ENCODE measurements at places on chromosomes 12 and 14.

DNA sequence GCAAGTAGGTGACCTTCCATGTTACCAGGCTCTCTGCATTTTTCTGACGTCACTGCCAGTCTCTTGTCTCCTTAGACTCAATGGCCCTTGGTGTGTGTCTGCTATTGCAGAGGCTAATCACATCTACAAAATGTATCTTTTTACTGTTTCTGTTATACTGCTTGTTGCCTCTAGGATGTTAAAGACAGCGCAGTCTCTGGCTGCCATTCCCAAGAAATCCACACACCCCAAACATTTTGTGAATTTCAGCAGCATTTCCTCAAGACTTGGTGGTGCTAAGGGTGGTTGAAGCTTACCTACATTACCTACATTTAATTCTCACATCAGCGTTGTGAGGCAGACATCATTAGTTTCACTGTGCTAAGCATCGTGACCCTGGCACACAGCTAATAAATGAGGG lies 87.2 kb downstream of the C12orf75 start:
- no peak for DNase-seq

DNA sequence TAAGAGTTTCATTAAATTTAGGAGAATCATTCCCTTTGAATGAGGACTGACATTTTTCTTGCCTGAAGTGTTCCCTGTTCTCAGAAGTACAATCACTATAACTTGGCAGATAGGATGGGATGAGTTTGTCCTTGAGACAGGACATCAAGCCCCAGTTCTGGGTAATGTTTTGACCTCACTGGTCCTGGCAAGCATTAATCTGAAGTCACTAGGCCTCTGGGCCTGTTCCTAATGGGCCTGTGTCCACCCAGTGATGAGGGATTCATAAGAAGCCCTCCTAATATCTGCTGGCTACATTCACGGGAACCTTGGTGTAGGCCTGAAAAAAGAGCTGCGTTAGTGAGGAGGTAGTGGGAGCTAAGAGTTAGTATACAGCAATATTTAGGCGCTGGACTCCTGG lies 37.2 kb downstream of the NINJ2 start:
- DNase-seq, result no peak

DNA sequence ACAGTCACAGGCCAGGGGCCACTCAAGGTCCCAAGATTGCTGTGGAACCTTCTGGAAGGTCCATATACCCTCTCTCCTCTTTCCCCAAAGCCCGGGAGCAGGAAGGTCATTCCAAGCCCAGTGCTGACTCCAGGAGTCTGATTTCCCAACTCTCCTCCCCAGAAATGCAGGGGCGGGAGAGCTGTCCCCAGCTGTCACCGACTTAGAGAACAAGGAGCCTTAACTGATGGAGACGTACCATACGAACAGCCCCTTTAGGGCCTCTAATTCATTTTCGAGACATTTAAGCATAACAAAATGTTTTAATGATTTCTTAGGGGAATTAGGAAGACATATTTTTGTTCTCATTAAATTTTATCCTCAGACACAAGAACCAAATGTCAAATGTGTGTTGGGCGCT lies 99.2 kb downstream of the PHETA1 start:
- no peak for DNase-seq

- no peak for DNase-seq
These were observed 12.4 kb downstream of the MTERF2 start for GRCh38 chr12:106974511-106974910.

DNA sequence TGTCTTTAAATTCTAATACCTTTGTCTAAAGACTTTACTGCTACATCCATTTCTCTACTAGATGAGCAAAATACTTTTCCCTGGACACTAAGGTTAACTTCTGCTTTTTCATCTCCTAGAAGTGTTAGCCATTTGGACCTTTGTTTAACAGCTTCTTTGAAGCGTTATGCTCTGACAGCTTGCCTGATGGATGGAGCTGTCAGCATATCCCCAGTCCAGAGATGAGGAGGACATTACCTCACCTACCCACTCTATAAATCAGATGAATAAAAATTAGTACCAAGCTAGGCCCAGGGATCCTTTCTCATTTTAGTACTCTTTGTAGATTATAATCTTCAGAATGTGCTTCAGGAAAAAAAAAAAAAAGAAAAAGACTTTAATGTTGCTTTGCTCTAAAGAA lies 222.7 kb downstream of the PELI2 start:
- no peak for DNase-seq

DNA sequence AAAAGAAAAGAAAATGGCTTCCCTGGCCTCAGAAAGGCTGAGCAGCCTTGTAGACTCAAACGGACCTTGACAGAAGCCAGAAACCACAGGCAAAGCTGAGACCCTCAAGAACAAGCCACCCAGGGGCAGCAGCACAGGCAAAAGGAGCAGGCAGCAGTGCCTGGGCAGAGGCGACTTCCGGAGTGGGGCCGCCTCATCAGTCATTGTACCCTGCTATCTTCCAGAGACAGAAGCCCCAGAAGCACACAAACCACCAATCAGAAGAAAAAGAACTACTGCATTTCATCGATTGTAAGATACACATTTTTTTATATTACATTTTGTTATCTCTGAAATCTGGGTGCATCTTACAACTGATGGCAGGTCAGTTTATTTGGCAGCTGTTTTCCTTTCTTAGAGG lies 58.2 kb upstream of the ZFP36L1 start:
- DNase-seq, result no peak

DNA sequence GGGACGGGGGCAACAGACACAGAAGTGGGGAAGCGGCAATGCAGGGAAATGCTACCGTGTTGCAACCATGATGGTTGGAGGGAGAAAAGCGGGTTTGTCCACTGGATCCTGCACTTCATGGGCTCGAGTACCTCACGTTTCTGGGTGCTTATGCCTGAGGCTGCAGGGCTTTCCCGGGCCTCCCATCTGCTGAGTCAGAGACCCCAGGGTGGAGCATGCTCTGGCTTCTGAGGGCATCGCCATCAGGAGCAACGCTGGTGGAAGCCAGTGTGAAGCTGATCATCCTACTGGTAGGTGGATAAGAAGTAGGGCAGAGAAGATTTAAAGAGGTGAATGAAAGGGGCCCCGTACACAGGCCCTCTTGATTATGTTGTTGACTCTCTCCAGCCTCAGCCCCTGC lies 5.0 kb upstream of the ADGRD1 start:
- no peak for DNase-seq

DNA sequence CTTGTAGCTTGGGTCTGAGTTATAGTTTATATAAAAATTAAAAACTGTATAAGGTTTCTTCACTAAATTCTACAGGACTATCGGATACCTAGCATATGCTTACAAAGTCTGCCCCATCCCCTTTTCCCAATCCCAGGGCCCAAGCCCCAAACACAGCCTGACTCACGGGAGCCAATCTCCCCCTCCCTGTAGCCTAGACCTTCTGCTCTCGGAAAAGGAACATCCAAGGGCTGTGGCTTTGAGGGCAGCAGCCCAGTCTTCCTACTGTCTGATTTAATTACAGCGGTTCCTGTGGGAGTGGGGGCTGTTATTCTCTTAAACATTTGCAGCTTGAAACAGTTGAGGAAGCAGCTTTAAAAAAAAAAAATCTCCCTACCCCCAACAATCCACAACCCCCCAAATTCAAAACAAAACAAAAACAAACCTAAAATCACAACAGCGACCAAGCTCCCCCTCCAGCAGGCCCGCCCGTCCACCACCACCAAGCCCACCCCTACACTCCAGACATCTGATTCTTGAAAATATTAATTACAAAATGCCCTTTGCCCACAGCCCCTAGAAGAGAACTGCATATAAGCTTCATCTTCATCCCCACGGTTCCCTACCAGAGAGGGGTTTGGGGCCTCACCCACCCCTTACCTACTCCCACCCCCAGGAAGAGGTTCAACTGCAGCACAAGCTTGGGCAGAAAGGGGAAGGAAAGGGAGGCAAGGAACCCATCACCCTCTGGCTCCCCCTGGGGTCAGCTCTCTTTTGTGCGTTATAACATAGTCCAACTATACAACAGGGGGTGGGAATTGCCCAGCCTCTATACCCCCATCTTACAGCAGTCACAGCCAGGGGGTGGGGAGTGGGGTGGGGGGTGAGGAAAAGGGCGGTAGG lies 1.1 kb upstream of the PRKAG1 start:
- no peak for DNase-seq

DNA sequence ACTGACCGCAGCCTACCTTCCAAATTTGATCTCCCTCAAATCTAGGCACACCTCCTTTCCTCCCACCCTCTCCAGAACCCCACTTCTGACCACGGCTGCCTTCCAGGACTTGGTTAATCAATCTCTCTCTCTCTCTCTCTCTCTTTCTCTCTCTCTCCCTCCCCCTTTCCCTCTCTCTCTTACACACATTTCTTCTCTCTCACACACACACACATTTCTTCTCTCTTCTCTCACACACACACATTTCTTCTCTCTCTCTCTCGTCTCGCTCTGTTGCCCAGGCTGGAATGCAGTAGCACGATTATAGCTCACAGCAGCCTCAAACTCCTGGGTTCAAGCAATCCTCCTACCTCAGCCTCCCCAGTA lies 521 bp upstream of the GMFB start:
- no peak for DNase-seq

DNA sequence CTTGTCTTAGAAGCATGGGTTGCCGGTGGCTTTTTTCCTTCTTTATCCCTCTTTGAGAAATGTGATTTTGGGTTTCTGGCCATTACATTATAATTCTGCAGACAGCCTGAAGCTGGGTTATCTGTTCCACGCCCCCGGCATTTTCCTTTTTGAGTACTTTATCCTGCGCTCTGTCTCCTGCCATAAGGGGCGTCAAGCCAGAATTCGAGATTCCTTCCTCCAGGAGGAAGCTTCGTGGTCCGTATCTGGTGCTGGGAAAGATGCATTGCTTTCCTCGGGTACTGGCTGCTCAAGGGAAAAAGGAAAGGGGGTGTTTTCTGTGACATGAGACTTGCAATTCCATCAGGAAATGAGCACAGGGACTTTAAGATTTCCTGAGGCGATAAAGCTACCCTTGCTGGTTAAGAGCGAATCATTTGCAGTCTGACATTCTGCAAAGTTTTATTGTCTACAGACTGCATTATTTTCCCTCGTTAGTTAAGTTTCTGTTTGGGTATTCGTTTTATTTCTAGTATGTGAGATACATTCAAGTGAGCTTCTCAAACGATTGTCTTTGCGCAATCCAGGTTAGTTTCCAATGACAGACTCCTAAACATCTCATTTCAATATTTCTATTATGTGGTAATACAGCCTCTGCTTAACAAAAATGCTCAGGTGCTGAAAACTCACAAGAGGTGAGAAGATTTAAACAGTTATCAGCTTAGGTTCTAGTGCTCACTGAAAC lies 694 bp downstream of the AKAP5 start:
- DNase-seq, result no peak

DNA sequence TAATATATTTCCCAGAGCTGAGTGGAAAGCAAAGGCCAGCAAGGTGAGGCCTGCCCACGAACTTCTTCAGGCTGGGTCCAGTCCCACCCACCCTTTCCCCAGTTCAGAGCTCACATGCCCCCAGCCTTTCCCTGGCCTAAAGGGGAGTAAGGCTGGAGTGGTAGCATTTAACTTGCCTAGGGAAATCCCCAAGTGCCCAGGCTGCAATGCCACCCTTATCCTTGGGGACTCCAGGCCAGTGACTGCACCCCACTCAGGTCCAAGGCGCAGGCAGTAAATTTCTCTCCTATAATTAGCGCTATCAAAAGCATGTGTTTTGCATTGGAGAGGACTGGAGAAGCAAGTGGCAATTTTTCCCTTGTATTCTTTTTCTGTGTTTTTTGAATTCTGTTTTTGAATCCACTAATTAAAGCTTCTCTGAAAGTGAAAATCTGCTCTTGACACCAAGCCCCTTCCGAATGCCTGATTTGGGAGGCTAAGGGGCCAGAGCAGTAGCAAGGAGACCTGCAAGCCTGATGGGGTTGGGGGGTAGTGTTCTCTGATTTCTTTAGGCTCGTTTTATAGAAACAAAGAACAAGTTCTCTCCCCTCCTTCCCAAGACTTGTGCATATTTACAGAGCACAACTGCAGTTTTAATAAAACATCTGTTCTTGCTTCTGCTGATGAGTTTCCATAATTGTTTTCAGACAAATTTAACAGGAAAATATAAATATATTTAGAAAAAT lies 3.5 kb upstream of the HOXC6 start:
- DNase-seq, result no peak

- DNase-seq, result no peak
These were observed 107.7 kb downstream of the ERGIC2 start for GRCh38 chr12:29273178-29273843.

GRCh38 chr12:121107681-121108080 lies 25.0 kb upstream of the P2RX7 start:
- no peak for DNase-seq

GRCh38 chr12:107029081-107029480 lies 42.1 kb upstream of the MTERF2 start:
- DNase-seq, result no peak

- no peak for DNase-seq
These were observed 16.5 kb downstream of the GMFB start for GRCh38 chr14:54472315-54472714.

- DNase-seq, result no peak
These were observed 32.6 kb downstream of the PELI2 start for GRCh38 chr14:56150645-56151345.

DNA sequence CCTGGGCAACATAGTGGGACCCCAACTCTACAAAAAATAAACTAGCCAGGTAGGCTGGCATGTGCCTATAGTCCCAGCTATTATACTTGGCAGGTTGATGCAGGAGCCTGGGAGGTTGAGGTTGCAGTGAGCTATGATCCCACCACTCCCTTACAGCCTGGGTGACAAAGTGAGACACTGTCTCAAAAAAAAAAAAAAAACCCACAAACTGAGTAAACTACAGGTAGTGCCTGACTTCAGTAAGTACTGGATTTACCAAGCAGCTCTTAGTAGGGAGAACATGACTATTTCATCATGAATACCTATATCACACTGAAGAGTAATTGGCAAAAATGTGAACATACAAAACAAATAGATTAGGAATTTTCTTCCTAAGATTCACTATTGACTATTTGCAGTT lies 32.4 kb upstream of the AP4S1 start:
- no peak for DNase-seq

DNA sequence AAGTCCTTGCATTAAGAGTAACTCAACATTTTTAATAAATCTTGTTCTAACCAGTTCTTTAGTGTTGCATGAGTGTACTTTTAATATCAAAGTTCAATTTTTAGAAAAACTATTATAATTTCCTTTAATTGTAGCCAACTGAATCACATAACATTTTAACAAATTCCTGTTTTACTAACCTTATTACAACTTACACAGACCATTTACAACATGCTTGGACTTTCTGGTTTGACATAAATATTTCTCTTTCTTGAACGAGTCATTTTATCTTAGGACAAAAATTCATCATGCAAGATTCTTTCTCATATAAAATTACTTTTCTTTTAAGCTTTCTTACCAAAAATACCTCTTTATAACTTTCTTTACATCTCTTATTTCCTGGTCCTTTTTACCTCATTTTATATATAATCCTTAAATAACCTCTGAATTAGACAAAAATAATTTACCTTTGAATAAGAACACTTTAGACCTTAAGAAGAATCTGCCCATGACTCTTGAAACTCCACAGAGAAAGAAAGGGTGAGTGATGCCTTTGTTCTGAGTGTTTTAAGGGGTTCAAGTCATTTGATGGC lies 3.9 kb downstream of the SLCO1A2 start:
- no peak for DNase-seq

DNA sequence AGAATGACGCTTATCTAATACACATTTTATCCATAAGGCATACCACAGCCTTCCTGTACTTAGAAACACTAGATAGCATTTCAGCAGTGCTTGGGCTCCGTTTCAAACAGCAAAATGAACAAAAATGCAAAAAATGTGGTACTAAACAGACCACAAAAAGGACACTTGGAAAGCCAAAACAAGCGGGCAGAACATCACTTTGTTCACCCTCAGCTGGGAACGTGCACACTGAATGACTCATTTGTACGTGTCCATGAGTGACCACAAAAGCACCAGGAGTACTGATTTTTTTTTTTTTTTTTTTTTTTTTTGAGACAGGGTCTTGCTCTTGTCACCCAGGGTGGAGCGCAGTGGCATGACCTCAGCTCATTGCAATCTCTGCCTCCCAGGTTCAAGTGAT lies 8.9 kb upstream of the FOXN3 start:
- DNase-seq, result no peak

Measured in activated CD4-positive, alpha-beta T cell treated with anti-CD3 and anti-CD28 coated beads for 24 hours (primary cell).